Central memory CD4-positive, alpha-beta T cell (primary cell): ENCODE measurements at places on chromosomes 4 and X.

GRCh38 chrX:101359966-101360365 lies 11.4 kb upstream of the TIMM8A start:
- no peak for DNase-seq

DNA sequence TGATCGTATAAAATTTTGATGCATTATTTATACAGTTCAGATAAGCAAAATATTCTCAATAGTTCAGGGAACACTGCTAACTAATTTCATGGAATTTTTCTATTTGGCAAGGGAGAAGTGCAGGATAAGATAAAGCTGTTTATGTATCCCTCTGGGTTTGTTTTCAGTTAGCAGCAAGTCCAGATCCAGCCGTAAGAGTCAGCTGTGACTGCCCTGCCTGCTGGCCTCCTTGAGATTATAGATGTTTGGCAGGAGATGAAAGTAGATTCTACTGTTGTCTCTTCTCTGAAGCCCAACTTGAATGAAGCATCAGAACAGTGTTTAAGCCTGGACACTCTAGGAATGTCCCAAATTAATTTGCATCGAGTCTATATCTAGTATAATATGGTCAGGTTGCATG lies 29.5 kb downstream of the ANTXR2 start:
- no peak for DNase-seq

DNA sequence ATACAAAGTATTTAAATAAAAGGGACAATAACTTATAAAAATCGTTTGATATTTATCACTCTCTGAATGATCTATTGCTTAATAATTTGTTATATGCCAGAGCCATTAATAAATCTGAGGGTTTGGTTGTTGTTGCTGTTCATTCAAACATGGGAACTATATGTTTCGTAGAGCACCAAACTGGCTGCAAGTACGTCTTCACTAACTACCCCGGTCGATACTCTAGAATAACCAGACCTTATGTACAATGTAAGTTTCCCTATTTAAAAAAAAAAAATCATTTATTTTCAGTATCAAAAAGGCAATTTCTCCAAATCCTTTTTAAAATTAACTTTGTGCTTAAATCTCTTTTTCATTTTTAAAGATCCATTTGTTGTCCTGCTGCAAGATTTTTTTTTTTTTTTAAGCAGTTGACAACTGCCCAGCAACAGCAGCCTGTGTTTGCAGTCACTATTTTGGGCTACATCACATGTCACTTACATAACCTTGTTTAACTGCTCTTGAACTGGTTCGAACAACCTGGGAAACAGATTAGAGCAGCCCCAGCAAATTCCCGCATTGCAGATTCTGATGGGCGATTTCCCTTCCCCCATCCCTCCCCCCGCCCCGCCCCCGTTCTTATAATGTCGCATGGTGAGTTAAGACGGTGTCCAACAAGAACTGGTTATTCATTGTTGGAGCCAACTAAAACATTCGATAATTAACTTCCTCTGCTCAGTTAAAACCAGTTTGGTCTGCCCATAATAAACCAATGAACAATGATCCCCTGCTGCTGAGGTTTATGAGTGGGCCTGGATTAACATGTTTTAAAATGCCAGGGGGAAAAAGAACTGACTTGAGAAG lies 238.9 kb downstream of the NR3C2 start:
- no peak for DNase-seq

GRCh38 chr4:51909236-51909703 lies 66.3 kb downstream of the DCUN1D4 start:
- no peak for DNase-seq

- no peak for DNase-seq
Observed at GRCh38 chr4:132001542-132001941, 1147.6 kb upstream of the PCDH10 start.
